Activated T-helper 1 cell treated with Interleukin-2 at 50 U/mL for 16 hours (primary cell): ENCODE measurements at places on chromosomes 3 and 15.

DNA sequence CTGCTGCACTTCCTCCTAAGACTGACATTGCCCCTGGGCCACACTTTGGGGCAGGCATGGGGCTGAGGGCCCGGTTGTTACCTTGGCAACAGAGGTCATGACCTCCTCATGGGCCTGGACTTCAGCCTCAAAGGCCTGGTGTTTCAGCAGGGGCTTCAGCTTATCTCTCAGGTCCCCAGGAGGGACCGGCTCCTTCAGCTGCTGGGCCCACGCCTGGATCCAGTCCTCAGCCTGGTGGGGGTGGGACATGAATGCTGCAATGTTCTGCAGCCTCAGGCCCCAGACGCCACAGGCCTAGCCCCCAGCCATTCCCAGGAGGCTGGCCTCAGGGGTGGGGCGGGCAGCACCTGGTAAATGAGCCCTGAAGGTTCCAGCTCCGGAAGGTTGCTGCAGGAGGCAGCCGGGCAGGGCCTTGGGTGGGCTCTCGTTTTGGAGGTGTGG is 27.6 kb downstream of the SPTBN5 start:
- DNase-seq: no peak

GRCh38 chr15:87489456-87489855 is 767.1 kb downstream of the NTRK3 start:
- no peak for DNase-seq

- DNase-seq: no peak
Measured at GRCh38 chr3:1600700-1601418, 497.8 kb upstream of the CNTN4 start.

- DNase-seq: no peak
Measured at GRCh38 chr15:70385711-70386110, 288.0 kb upstream of the TLE3 start.

DNA sequence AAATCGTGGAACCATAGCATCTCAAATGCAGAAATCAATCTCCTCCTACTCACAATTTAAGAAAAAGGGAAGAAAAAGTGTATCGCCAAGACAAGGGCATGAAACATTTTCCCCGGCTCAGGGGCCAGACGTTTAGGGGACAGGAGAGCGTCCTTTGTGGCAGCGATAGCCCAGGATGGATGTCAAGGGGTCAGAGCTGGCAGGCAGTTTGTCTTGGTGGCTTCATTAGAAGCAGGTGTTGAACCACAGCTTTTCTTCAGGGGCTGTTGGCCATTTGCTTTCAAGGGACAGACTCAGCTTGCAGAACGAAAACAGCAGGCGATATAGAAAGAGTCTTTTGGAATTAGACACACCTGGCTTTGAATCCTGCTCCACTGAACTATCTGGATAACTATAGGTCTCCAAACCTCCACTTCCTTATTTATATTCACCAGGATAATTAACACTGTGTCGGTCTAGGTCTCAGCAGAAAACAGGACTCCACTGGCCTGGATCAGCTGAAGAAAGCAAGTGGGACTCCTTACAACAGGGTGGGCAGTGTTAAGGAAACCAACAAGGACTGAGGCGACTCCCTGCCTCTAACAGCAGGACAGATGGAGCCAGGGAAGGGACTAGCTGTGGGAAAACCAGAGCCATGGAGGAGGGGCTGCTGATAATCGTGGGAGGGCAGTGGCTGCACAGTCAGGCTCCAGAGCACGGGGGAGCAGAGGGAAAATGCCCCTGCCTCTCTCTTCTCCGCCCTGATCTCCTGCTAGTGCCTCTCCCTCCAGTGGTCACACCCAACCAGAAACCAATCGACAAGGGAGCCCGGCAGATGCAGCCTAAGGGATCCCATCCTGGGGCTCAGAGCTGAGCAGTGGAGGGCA is 123.6 kb downstream of the LIPC start:
- no peak for DNase-seq

- no peak for DNase-seq
Measured at GRCh38 chr3:63762180-63762579, 56.9 kb upstream of the C3orf49 start.

DNA sequence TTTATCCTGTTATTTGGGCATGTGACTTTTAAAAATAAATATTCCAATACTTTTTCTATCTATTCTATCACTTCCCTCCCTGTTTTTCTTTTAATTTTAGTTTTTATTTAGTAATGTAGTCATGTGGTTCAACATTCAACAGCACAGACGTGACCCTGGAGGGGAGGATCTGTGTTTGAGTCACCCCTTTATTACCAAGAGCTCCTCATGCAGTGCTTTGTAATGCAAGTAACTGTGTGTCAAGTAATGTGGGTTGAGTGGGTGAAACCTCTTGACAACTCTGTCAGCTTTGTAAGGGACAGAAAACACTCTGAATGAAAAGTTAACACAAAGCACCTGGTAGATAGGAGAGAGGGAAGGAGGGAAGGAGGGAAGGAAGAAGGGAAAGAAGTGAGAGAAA is 89.7 kb upstream of the FGF12 start:
- no peak for DNase-seq

DNA sequence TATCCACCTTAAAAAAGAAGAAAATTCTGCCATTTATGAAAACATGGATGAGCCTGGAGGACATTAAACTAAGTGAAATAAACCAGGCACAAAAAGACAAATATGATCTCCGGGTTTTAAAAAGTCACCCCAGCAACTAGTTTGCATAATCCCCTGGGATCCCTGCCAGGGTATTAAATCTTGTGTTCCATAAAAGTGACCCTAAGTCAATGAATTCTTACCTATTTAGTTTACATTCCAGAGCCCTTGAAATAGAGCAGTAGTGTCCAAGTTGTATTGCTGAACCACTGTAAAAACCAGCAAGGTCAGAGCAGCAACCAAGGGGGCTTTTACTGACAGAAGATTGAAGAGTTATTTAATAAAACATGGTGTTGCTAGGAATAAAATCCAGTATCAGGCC is 716.8 kb upstream of the BCHE start:
- no peak for DNase-seq

DNA sequence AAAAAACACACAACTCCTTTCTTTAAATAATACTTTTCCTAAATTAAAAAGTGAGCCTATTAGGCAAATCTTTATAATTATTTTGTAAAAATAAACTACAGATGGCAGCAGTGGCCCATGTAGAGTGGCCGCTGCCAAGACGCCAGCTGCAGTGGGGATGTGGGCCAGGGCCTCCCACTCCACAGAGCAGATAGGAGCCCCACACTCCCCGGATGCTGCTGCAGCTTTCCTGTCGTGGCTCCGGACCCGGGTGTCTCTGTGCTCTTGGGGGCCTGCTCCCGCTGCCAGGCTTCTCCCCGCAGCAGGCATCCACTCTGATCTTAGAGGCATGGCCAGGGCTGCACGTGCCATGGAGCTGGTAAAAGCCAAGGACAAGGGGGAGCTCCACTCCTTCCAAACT is 67.5 kb downstream of the PROS1 start:
- DNase-seq: no peak

- no peak for DNase-seq
Measured at GRCh38 chr3:98962189-98962930, 60.9 kb upstream of the DCBLD2 start.

DNA sequence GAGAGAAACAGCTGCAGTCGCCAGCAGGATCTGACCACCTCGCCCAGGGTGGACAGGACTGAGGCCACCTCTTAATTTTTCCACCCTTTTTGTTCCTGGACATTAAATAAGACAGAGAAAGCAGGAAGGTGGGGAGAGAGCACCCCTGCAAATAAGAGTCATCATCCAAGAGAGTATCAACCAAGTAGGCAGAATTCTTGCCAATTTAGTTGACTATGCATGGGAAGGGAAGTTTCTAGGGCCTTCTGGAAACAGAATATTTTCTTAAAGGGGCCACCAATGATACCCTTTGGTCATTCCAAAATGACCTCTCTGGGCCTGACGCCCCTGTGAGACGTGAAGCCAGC is 136.2 kb downstream of the TJP1 start:
- no peak for DNase-seq

- no peak for DNase-seq
Measured at GRCh38 chr15:76866716-76867321, 38.3 kb downstream of the SCAPER start.

- DNase-seq: no peak
Measured at GRCh38 chr3:122315619-122316018, 9.4 kb upstream of the CSTA start.

GRCh38 chr15:32668942-32669341 is 27.4 kb downstream of the SCG5 start:
- no peak for DNase-seq
